NCI-H187 (cell line): ENCODE measurements at places on chromosomes 2 and 18.
A peak's percentile ranks its signal among the peaks of the same experiment; 100 is the strongest.

- no peak for DNase-seq
Measured at GRCh38 chr2:240893363-240893844, 2.6 kb downstream of the MAB21L4 start.

DNA sequence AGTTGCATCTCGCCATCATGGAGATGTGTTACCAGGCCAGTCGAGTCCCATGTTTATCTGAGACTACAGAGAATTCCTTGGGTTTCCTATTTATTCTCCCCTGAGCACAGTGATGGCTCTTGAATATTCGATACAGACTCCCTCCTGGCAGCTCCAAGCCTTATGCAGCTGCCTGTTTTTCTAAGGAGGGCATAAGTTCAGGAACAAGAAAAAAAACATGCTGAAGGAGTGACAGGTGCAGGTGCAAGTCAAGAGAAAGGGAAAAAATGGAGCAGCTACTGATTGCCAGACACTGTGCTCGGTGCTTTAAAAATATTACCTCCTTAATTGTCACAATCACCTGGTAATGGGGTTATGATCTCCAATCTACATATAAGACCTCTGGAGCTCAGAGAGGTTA lies 177.2 kb upstream of the DPP10 start:
- no peak for DNase-seq

DNA sequence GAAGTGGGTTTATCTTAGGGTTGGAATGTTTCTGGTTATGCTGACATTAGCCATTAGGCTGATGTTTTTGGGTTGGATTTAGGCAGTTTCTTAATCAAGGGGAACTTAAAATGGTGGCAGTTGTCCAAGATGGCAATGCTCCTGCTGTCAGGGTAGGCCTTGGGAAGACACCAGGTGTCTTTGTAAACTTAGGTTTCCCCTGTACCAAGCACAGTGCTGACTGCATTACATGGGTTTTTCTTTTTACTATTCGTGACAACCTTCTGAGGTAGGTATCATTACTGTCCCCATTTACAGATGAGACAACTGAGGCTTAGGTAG lies 528 bp upstream of the ATG16L1 start:
- no peak for DNase-seq

- DNase-seq: no peak
Measured at GRCh38 chr18:28794459-28795245, 617.7 kb upstream of the CDH2 start.

DNA sequence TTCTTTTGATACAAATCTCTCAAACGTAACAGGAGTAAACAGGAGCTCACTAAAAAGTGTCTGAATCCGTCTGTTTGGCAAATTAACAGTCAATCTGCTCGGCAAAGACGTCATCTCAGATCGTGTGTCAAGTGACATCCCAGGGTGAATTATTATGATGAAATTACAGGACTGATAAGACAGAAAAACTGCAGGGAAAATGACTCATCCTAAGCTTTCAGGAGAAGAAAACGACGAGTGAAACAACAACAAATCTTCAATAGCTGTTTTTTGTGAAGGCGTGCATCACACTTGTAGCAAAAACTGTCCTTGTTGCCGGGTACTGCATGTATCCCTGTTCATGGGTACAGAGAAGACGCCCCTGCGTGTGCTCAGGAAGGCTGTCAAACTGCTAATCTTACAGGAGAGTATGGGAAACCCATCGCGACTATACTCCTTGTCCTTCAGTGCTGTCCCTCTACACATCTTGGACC lies 24.9 kb downstream of the EPB41L3 start:
- no peak for DNase-seq

DNA sequence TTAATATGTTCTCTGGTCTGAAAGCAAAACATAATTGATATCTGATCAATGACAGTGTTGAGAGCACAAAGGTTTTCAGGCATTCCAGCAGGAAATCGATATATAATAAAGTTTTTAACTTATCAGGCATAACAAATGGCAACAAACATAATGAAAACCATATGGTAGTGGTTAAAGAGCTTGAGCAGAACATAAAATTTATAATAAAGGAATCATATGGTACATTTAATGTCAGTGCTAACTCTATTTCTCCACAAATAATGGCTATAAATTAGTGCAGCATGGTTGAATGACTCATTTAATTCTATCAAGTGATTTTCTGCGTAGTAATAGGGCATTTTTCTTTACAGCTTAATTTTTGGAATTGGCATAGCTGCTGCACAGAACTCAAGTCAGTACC lies 306.2 kb downstream of the FSIP2 start:
- DNase-seq: no peak

DNA sequence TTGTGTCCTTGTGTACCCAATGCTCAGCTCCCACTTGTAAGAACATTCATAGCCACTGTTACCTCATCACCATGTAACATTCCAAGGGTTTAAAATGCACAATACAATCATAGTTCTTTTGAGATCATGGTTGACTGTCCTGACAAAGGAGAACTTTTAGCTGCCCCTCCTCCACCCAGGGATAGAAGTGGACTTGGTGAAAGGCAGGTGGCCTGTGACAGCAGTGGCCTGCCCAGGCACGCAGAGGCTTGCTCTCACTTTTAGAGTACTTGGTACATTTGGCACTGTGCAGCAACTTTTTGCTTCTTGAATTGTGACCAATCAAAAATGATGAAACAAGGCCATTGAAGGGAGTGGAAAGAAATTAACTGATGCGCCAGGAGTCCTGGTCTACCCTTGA lies 108.7 kb downstream of the ANKRD44 start:
- DNase-seq: no peak

DNA sequence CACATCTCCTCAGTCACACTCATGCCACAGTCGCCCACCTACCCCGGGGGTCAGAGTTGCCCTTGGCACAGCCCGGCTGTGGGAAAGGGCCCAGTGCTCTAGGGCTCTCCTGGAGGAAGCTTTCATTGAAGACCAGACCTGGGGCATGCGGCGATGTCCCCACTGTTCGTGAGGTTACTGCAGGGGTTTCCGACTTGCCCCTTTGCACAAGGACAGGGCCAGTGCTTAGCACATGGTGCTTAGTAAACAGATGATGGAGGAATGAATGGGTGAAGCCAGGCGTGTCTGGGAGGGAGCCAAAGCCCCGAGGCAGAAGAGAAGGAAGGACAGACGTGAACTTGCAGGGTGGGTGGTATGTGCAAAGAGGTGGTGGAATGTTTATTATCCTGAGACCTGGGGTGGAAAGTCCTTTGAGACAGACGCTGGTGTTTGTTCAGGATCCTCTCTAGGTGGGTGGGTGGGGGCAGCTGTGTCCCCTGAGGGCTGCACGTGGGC lies 205.9 kb upstream of the ARL4C start:
- no peak for DNase-seq

DNA sequence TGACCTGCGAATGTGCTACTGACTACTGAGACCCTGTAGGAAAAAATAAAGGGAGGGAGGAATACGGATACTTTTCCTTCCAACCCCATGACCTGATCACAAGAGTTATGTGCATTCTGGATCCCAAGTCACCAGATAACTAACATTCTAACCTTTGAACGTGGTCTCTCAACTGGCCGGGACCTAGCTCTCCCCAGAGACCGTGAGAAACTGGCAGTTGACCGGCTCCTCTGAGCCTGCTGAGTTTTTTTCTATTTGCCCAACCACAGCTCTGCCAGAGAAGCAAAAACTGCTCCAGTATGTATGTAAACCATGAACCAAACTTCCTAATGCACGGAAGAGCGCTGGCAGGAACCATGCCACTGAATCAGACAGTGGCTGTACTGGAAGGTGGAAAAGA lies 47.5 kb upstream of the PTMA start:
- no peak for DNase-seq

DNA sequence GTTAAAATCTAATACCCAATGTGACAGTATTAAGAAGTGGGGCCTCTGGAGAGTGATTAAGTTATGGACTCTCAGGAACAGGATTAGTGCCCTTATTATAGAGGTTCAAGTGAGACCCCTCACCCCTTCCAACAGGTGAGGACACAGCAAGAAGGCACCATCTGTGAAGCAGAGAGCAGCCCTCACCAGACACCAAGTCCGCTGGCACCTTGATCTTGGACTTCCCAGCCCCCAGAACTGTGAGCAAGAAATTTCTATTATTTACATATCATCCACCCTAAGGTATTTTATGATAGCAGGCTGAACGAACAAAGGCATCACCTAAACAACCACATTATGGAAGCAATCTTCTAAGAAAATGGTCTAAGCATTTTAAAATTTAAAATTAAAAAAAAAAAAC lies 59.0 kb downstream of the HDAC4 start:
- no peak for DNase-seq

- no peak for DNase-seq
Measured at GRCh38 chr18:60732143-60732542, 359.6 kb upstream of the MC4R start.

GRCh38 chr18:35511428-35511827 lies 13.7 kb upstream of the INO80C start:
- DNase-seq: no peak

GRCh38 chr18:24995056-24995455 lies 356.9 kb downstream of the ZNF521 start:
- no peak for DNase-seq

GRCh38 chr2:155679647-155680046 lies 652.9 kb downstream of the NR4A2 start:
- no peak for DNase-seq

GRCh38 chr2:20212871-20213503 lies 11.9 kb downstream of the SDC1 start:
- no peak for DNase-seq

GRCh38 chr18:76977684-76978232 lies 154.8 kb downstream of the MBP start:
- DNase-seq: no peak

- DNase-seq: no peak
Measured at GRCh38 chr2:40353231-40353630, 98.7 kb downstream of the SLC8A1 start.

- DNase-seq: peak; percentile 85
Measured at GRCh38 chr2:47271054-47272000, 116.2 kb upstream of the STPG4 start.

DNA sequence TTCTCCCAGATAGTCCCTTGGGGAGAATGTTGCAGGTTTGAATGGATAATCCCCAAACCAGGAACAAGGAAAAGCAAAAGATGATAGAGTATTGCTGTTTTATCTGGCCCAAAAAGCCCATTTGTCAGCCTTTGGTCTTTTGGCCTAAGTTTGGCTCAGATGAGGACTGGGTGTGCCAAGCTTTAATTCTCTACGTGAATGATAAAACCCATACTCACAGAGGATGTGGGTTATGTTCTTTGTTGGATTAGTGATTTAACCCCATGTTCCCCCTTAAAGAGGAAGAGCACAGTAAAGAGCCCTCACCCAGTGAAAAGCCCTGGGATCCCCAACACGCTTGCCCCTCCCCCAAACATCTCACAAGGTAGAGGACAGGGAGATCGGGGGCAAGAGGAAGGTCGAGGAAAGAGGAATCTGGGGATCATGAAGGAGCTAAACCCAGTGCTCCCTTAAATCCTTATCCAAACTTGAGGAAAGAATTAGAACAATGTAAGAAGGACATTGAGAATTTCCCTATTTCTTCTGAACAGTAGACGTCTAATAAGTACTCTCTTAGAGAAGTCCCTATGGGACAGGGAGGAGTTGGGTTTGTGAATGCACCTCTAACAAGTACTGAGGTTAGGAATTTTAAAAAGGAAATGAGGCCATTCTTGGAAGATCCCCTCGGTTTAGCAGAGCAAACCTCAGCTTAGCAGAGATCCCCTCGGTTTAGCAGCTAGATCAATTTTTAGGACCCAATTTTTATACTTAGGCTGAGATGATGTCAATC lies 105.0 kb downstream of the HIBCH start:
- DNase-seq: no peak

DNA sequence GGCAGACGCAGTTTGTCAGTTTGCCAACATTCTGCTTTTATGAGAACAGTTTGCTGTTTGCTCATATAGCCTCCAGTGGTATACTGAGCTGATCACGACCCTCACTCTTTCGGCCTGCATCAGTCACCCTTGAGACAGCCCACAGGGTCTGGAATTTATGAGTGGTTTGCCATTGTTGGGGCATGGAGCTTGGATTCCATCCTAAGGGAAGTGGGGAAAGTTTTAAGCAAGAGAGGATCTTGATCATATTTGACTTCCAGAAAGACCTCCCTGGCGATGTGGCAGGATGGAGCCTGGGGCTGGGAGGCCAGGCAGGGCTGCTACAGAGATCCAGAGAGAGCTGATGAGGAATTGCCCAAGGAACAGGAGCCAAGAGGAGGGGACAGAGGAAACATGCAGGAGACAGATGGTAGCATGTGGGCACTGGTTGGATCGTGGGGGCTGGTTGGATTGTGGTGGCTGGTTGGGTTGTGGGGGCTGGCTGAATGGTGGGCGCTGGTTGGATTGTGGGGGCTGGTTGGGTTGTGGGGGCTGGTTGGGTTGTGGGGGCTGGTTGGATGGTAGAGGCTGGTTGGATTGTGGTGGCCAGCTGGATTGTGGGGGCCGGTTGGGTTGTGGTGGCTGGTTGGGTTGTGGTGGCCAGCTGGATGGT lies 27.3 kb upstream of the GPR17 start:
- no peak for DNase-seq

- DNase-seq: no peak
Measured at GRCh38 chr2:158940356-158940755, 28.1 kb upstream of the TANC1 start.

GRCh38 chr2:42961961-42962360 lies 169.6 kb upstream of the HAAO start:
- no peak for DNase-seq

DNA sequence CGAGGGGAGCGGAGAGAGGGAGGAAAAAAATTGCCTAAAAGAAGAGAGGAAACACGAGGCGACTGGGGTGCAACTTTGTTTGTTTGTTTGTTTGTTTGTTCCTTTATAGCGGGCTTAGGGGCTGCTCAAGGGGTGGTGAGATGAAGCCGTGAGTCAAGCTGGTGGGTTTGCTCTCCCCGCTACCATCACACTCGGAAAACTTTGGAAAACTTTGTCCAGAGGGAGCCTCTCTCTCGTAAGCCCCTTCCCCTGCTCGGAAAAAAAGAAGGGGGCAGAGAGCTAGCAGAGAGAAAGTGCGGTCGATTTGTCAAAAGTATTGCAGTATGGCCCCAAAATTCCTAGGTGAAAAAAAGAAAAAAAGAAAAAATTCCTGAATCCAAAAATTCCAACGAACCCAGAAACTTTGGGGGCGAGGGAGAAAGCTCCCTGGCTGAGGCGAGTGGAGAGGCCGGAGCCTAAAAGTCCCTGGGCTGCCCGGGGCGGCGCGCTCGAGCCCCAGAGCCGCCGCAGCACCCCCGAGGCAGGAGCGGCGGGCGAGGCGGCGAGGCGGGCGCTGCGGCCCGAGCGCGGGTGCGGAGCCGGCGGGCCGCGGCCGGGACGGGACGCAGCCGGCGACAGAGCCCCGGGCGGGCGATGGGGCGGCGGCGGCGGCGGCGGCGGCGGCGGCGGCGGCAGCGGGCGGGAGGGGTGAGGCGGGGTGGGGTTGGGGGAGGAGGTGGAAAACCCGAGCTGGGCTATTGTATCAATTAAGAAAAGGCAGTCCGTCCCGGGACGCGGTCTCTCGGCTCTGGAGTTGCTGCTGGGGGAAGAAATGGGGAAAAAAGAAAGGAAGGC lies 558 bp upstream of the CYP26B1 start:
- no peak for DNase-seq

GRCh38 chr18:77100751-77101355 lies 31.7 kb downstream of the MBP start:
- DNase-seq: no peak

DNA sequence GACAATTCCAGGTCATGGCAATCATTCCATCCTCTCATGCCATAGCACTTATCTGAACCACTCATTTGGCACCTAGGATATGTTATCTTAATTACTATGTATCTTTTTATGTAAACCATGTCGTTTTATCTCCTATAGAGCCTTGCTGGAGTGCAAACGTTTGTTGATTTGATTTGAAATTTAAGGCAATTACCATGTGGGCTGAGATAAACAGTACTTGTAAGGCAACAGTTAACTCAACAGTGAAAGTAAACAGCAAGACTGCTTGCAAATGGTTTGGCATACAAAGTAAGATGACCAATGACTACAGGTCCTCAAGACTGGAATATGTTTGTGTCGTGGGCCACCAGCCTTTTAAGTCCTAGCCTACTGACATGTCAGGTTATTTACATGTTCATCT lies 133.7 kb upstream of the ZFP36L2 start:
- DNase-seq: no peak
